ENCODE measurements at places on chromosomes 2 and 18. TPM values are rescaled to one million over a fixed set of nuclear protein-coding genes. Genes with fewer than 3 reads are reported as not detected.

Gene KIF1A
- total RNA-seq: not detected

DNA sequence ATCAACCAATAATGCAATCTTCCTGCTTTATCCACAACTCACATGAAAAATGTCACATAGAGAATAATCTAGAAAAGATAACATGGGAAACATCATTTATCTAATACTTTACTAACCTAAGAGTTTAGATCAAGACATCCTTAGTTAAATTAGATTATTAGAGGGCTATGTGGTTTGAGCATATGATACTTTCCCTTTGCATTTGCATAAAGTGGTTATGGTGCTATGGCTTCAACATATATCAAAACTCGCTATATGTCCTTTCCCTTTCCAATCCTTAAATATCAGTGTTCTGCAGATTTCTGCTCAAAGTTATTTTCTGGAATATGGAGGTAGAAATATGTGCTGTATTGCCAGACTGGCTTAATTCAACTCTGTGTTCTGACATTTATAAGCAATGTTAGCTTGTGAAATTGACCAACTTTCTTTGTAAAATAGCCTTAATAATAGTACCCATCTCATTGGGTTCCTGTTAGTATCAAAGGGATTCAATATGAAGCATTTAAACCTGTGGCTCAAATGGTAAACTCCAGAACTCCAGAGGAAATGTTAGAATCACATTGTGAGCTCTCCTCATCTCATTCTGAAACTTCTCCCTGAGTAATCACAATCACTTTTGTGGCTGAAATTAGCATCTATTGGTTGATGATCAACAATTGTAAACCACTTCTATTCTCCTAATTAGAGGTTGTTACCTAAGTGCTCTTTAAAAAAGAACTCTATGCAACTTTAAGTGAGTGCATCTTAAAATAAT lies 1089.9 kb upstream of the SLC39A10 start:
- no peak for DNase-seq

Gene MOB4
- total RNA-seq: 36.5 TPM

Gene CNGA3
- total RNA-seq: not detected

GRCh38 chr2:20439503-20439902 lies 7.4 kb upstream of the RHOB start:
- DNase-seq: no peak

- DNase-seq: no peak
Observed at GRCh38 chr2:110858993-110859701, 126.8 kb downstream of the ACOXL start.

GRCh38 chr2:237931205-237931721 lies 35.6 kb upstream of the UBE2F start:
- DNase-seq: no peak

Gene NT5C1B
- not detected for total RNA-seq

All from CD8-positive, alpha-beta T cell (primary cell).